GM23338 (cell line): ENCODE measurements at places on chromosomes 11 and 22. TPM values are rescaled to one million over a fixed set of nuclear protein-coding genes. Genes with fewer than 3 reads are reported as not detected.

Gene EHF
- polyA plus RNA-seq: not detected in 2 replicates

GRCh38 chr11:100354736-100355135, 332.4 kb upstream of the ARHGAP42 start:
- DNase-seq: no peak

- DNase-seq: peak; percentile 75
These were observed 670 bp downstream of the NEFH start for GRCh38 chr22:29480512-29481264.

GRCh38 chr22:38449776-38450175, 5.2 kb downstream of the KCNJ4 start:
- no peak for DNase-seq

GRCh38 chr22:31812977-31813605, 59.3 kb downstream of the DEPDC5 start:
- no peak for DNase-seq

DNA sequence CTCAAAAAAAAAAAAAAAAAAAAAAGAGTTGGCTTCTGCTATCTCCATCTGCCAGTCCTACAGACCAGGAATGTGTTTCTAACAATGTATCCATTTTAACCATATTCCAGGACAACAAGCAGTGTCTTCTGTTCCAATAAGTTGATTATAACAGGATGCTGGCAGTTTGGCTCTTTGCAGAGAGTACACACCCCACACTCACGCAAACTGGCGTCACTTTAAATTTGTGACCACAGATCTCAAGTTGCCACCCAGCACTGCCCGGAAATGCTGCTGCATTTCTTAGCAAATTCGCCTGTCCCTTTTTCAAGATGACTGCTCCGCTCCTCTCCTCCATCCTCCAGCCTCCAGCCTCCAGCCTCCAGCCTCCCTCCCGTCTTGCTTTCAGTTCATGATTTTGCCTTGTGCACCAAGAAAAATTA, 44.3 kb downstream of the SCGB1A1 start:
- no peak for DNase-seq

DNA sequence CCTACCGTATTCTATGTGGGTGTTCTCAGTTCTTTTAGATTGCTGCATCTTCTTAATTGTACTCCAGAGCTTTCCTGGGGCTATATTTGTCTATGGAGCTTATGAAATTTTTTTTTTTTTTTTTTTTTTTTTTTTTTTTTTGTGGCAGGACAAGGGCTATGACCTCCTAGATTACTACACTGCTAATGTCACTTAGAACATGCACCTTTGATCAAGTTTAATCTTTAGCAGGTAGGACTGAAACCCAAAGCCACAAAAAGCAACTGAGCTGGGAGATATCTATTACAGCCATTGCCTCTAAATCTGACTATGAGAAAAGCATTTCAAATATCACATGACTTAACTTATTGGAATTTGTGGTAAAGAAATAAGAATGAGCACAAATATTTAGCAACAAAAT, 21.7 kb upstream of the ABTB2 start:
- DNase-seq: no peak

Gene KCNJ1
- polyA plus RNA-seq: 0.16 and 0.42 TPM in 2 replicates

Gene BCO2
- 0.59 and 1.1 TPM in 2 replicates for polyA plus RNA-seq

Gene MS4A12
- 0.30 and 0.34 TPM in 2 replicates for polyA plus RNA-seq

Gene TYR
- 0.08 TPM in 1 of 2 replicates, not detected in the other for polyA plus RNA-seq

GRCh38 chr22:47051441-47052071, 289.1 kb downstream of the TBC1D22A start:
- DNase-seq: no peak

DNA sequence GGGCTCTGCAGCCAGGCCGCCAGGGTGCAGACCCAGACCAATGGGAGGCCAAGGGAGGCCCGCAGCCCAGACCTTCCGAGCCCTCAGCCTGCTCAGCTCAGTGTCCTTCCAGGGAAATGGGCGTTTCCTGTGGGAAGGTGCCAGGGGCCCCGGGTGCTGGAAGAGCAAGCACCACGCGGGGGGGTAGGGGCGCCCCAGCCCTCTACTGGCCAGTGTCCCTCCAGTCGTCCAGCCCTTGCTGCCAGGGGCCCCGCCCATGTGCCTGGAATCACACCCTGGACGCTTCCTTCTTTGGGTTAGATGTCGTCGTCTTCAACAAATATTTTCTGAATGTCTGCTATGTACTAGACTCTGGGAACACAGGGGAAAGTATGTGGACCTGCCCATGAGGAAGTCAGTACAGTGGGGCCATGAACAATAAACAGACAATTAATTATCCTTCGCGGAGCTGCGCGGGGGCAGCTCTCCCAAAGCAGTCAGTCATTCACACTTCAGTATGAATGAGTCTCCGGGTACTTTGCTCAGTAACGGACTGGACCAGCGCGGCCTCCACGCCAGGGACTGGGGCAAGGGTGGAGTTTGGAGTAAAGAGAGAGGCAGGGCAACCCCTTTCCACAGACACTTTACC, 60.2 kb downstream of the CDKN1C start:
- DNase-seq: no peak

GRCh38 chr22:31802575-31802974, 48.8 kb downstream of the DEPDC5 start:
- DNase-seq: no peak

GRCh38 chr11:114195981-114196731, 100.0 kb upstream of the NNMT start:
- no peak for DNase-seq

DNA sequence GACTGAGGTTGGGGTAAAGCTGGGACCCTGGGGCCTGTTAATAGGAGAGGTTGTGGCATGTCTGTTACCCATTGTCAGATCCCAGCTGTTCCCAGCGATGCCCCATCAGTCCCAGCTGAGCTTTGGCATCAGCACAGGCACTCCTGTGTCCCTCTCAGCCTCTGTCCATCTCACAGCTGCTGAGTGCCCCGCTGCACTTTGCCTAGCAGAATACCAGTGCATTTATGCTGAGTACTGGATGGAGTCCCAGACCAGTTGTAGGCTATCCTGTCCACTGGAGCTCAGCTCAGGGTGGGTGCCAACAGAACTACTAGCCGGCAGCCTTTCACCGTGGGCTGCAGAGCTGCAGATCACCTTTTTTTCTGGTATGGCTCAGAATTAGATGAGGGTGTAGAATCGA, 9.9 kb downstream of the FXYD6 start:
- no peak for DNase-seq

Gene POU2AF3
- 2.1 and 3.4 TPM in 2 replicates for polyA plus RNA-seq

Gene HEPACAM
- polyA plus RNA-seq: not detected in 2 replicates

DNA sequence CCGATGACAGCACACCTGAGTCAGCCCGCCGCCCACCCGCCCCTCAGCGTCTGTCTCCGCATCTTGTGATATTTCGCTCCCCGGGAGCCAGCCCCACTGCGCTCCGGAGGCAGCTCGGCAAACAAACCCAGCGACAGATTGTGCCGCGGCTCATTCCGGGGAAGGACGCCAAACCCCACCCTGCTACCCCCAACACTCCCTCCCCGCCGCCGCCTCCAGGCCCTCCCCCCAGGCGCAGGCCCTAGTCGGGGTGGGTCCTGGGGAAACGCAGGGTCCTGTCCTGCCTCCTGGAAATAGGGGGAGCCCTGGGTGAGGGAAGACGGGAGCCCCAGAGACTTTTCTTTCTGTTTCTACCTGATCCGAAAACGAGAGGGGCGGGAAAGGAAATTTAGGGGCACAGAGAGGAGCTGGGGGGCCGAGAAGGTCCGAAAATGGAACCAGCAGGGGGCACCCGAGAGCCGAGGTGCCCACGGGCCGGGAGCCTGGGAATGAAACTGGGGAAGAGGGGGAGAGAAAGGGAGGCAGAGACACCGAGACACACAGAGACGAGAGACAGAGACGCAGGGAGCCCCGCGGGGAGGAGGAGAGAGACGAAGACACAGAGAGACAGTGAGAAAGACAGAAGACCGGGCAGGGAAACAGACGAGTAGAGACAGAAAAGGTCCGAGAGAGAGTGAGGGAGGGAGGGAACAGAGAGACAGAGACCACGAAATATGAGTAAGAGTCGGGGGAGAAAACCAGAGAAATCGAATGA, 1.7 kb upstream of the RTN4RL2 start:
- DNase-seq: peak; percentile 79

- no peak for DNase-seq
These were observed 134.5 kb upstream of the FIBIN start for GRCh38 chr11:26859416-26859815.

DNA sequence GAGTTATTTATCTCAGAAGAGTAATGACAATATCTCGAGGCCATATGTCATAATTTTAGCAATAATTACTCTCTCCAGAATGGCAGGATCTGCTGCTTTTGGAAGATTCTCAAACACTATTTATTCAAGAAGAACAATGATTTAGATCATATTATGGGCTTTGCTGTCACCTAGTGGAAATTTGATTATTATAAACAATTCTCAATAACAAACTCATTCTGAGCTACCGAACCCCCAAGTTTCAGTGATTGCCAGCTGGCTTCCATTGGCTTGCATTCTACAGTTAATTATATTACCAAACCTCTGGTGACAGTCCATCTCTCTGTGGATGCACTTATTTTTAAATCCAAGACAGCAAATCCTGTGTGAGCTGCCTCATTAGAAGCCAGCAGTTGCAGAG, 27.9 kb upstream of the SLC36A4 start:
- peak; percentile 8 for DNase-seq
